ENCODE measurements at places on chromosomes 12 and 14. TPM values are rescaled to one million over a fixed set of nuclear protein-coding genes. Genes with fewer than 3 reads are reported as not detected.
A peak's percentile ranks its signal among the peaks of the same experiment; 100 is the strongest.

DNA sequence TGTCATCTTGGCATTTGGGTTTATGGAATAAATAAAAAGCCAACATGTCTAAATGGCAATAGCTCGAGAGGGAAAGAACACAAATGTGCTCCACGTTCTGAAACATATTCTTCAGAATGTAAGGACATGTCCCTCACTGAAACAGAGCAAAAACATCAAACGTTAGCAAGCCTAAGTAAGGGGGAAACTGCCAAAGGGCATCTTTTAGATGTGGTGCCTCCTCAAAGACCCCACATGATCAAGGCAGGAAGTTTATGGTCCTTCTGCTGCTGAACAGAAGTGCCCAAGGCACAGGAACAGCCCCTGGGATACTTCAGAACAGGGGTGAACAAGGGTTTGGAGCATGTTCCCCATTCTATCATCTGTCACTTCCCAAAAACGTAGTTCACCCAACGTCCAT lies 227.0 kb downstream of the ANO2 start:
- no peak overlapping the region for H3K27ac ChIP-seq
- H3K4me3 ChIP-seq = no peak overlapping the region
- H3K4me1 ChIP-seq = no peaks in the 10 kb centered on the region
- H3K36me3 ChIP-seq = no peaks in the 10 kb centered on the region
- H3K27me3 ChIP-seq = no peaks in the 10 kb centered on the region
- DNase-seq = no peak

- H3K36me3 ChIP-seq = no peaks in the 10 kb centered on the region
- DNase-seq = no peak
- peaks cover 4% of the 10 kb centered on the region for H3K4me1 ChIP-seq
- H3K27me3 ChIP-seq = no peaks in the 10 kb centered on the region
Observed at GRCh38 chr14:24576771-24577170, 721 bp upstream of the CTSG start.

DNA sequence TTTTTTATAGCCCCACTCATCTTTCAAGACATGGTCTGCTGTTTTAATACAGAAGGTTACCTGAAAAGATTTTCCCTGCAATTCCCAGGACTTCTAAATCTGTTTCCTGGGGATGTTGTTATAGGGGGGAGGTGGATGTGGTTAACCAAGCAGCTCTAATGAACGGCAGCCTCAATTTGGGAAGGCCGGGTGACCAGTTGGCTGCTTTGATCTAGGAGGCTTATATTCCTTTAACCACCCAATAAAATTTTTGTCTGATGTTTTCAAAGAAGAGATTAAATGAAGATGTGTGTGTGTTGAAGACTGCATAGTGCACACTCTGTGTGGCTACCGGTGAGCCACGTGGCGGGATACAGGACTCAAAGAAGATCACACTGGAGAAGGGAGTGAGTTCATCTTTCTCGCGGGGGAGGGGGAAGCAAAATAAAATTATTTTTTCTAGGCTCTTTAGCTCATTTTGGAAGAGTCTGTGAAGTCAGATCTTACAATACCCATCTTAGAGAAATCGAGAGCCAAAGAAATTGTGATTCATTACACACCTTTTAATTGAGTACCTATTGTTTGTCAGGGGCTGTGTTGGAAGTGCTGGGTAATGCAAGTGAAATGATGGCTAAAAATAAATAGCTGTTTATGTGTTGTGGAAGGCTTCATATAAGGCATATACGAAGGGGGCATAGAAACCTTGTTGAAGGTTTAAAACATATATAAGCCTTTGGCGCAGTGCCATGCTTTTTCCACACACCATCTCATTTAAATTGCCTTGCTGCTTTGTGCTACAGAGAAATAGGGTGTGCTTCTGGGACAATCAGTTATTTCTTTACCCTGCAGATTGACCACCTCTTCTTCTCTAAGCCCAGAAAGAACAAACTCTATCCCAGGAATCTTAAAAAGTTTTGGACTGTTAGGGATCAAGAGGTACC lies 18.5 kb downstream of the ELK3 start:
- no peak overlapping the region for H3K4me3 ChIP-seq
- H3K27me3 ChIP-seq = no peaks in the 10 kb centered on the region
- H3K4me1 ChIP-seq = peaks cover 40% of the 10 kb centered on the region
- DNase-seq = no peak
- peak overlapping the region; percentile 11 for H3K27ac ChIP-seq

- H3K36me3 ChIP-seq = no peaks in the 10 kb centered on the region
- no peaks in the 10 kb centered on the region for H3K27me3 ChIP-seq
- DNase-seq = peak; percentile 60
- H3K4me1 ChIP-seq = no peaks in the 10 kb centered on the region
Observed at GRCh38 chr12:90959538-90960139, 4.7 kb upstream of the CCER1 start.

Gene CDK17
- 199 TPM for total RNA-seq

GRCh38 chr12:96208346-96208745 lies 14.2 kb downstream of the ELK3 start:
- no peak for DNase-seq
- no peak overlapping the region for H3K4me3 ChIP-seq
- peaks cover 44% of the 10 kb centered on the region for H3K4me1 ChIP-seq
- H3K27ac ChIP-seq = no peak overlapping the region
- H3K27me3 ChIP-seq = no peaks in the 10 kb centered on the region
- no peaks in the 10 kb centered on the region for H3K36me3 ChIP-seq

- H3K27me3 ChIP-seq = no peaks in the 10 kb centered on the region
Observed at GRCh38 chr12:68349220-68349621, 17.1 kb upstream of the MDM1 start.

Gene CACNA1C
- total RNA-seq = 0.07 TPM

DNA sequence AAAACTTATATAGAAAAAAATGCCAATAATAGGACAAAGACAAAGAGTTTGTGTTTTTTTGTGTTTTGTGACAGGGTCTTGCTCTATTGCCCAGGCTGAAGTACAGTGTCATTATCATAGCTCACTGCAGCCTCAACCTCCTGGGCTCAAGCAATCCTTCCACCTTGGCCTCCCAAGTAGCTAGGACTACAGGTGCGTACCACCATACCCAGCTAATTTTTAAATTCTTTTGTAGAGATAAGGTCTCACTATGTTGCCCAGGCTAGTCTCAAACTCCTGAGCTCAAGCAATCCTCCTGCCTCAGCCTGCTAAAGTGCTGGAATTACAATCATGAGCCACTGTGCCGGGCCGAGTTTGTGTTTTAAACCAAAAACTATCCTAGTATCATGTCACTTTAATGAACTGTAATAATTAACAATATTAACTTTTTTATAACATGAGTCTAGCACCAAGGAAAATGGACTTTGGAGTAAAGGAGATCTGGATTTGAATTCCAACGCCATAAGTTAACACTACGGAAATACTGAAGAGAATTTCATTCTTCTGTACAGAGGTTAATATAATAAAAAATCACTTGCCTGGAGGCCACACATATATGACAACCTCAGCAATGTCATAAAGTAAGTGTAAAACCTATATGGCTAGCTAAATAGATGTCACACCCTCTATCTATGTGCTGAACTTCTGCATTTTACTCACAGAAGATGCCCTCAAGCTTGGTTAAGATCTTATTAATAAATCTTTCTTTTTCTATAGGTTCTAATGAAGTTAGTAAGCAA lies 53.2 kb downstream of the EPS8 start:
- H3K27me3 ChIP-seq = no peaks in the 10 kb centered on the region
- H3K4me1 ChIP-seq = no peaks in the 10 kb centered on the region
- DNase-seq = no peak
- H3K27ac ChIP-seq = no peak overlapping the region
- no peak overlapping the region for H3K4me3 ChIP-seq

DNA sequence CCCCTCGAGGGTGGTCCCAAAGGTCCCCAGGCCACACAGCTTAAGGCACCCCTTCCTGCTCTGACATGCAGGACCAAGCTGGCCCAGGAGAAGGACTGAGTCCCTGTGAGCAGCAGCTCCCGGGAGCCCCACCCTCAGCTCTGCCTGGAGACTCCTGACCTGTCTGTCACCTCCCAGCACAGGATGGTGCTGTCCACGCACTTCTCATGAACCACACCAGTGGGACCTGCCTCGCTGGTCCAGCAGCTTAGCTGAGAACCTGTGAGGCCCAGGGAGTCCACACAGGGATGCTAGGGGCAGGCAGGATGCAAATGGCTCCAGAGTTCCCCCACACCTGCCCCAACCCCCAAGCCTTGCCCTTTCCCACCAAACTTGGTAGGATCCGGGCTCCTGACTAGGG lies 27.7 kb downstream of the CCDC85C start:
- no peak for DNase-seq
- H3K4me1 ChIP-seq = no peaks in the 10 kb centered on the region
- no peak overlapping the region for H3K4me3 ChIP-seq
- H3K36me3 ChIP-seq = no peaks in the 10 kb centered on the region

Gene RPL10L
- not detected for total RNA-seq

Gene PDZRN4
- total RNA-seq = not detected

Data from natural killer cell (primary cell).